SK-N-DZ (cell line): ENCODE measurements at places on chromosomes 6 and 20.

DNA sequence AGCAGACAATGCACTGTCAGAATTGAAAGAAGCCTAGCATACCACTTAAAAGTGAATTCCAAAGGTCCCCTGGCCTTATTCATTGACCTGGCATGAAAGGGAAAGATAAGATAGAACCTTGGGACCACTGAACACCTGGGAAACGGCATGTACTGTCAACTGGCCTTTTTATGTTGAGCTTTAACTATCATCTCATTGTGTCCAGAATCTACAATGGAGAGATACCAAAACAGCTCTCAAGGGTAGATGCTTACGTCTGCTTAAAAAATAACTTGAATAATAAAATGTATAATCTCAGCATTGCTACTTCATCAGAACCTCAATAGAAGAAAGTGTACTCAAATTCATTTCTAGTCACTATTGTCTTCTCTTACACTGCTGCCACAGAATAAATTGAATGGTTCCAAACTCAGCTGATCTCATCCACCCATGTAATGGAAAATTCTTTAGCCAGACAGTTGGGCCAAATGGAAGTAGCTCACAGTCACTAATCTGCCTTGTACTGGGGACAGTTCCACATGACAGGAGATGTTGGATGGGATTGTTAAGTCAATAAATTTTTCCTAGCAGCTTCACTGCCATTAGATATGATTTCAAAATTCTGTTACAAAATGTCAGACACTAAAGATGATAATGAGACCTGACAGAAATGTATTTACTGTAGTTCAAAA lies 93.8 kb downstream of the MLIP start:
- peak; percentile 47 for DNase-seq

GRCh38 chr6:36347621-36348020 lies 10.9 kb upstream of the BNIP5 start:
- DNase-seq = no peak

GRCh38 chr6:168089186-168090063 lies 10.4 kb upstream of the FRMD1 start:
- no peak for DNase-seq

GRCh38 chr20:21517566-21518277 lies 3.9 kb upstream of the NKX2-2 start:
- no peak for DNase-seq

GRCh38 chr6:116244284-116244683 lies 9.6 kb downstream of the TSPYL4 start:
- peak; percentile 16 for DNase-seq

DNA sequence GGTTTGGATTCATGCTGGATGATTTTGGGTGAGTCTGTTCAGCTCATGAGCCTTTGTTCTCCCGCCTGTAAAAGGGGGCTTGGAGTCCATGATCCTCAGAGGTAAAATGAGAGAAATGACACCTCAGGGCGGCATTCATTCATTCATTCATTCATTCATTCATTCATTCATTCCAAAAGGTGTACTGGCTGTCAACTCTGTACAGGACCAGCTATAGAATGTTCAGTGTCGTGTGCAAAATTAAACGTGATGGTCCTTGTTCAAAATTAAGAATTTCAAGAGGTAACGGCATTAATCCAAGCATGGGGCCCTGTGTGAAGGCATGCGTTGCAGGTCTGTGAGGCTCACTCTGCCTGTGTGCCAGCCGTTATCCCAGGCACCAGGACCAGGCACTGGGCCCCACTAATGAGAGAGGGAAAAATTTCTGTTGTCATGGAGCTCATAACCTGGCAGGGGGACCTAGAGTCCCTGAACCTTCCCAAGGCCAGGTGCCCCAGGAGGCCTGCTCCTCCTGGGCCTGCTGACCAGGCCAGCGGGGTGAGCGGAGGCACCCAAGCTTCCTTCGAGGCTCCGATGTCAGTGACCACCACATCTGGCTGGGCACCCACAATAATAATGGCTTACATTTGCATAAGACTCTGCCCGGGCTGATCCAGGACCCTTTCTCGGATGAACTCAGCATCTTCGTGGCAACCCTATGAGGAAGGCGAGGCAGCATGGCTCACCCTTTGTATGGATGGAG lies 53.2 kb downstream of the CEBPB start:
- no peak for DNase-seq

DNA sequence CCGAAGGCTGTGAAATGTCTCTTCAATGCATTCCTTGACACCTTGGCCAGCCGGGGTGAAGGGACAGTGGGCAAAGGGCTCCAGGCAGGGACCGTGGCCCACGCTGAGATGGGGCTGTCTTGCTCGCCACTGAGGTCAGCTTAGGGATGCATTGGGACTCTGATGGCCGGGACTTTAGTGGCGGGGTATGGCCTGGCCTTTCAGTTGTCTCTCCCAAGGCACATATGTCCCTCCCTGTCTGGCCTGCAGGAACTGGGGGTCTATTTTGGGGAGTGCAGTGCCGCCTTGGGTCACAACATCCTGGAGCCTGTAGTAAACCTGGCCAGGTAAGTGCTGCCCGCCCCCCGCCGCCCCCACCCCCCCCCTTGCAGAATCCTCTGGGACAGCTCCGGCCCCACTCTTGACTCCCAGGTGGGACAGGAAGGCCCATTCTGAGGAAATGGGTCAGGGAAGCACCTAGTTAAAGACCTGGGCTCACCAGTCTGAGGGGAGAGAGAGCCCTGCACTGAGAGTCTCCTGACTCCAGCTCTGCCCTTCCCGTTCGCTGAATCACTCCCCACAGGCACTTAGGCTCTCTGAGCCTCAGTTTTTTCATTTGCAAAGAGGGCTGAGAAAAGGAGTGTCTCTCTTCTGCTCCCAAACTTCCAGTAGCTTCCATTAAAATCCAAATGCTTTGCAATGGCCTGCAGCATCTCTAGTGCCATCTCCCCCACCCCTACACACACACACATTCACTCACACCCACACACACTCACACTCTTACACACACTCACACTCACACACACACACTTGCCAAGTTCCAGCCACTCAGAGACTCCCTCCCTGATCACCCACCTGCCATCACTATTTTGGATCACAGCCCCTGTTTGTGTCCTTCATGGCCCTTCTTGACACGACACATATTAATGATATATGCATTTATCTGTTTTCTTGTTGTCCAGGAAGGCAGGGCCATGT lies 33.1 kb downstream of the RAB44 start:
- no peak for DNase-seq
